ENCODE measurements at places on chromosomes 4 and X.

GRCh38 chr4:135185256-135185655, 983.7 kb upstream of the PABPC4L start:
- DNase-seq = no peak

GRCh38 chrX:70422851-70423341, at the start of gene GDPD2:
Gene GDPD2, plus strand, starts transcription at chrX:70423314. Its CDS starts 1,671 bp downstream, at chrX:70424985.
- DNase-seq = no peak

DNA sequence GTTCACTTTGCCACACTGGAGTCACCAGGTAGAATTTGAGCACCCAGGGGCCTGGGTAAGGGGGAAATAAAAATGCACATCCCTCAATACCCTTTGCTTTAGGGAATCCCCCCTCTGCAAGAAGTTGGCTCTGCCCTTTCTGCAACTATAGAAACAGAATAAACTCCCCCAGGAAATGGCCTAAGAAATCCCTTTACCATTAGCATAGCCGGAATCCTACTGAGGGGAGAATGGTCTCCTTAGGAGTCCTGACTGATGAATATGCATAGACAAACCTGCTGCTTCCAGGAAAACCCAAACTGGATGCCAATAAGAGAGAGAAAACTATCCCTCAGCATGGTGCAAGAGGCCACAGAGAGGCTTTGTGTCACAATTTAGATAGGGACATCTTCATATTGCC, 11.0 kb downstream of the EFHC2 start:
- DNase-seq = no peak

- DNase-seq = no peak
These were observed 13.3 kb upstream of the CDKL2 start for GRCh38 chr4:75643651-75644050.

DNA sequence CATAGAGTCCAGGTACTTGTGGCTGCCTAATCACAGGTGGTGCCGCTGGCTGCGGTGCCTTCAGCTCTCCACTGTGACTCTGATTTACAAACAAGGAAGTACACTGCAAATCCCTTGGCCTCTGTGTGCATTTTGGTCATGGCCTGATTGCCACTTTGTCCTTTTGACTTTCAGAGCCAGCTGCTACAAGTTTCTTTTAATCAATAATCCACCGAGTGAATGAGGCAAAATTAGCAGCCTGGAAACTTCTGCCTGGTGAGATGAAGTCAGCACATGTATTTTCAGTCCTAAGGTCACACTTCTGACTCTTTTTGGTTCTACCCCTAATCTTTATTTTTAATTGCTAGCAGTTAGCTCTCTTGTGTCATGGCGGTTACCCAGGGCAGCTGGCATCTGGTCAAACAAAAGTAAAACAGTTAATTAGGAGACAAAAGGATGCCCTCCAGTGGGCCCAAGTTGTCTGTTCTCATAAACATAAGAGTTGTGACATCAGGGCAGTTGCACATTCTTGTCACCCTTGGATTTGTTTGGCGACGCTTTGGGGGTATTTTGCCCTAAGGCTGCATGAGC, 62.3 kb upstream of the LNX1 start:
- DNase-seq = no peak

GRCh38 chr4:10620935-10621488, 63.6 kb downstream of the CLNK start:
- no peak for DNase-seq

- DNase-seq = no peak
These were observed 1.1 kb downstream of the PLXNA3 start for GRCh38 chrX:154458954-154459778.

DNA sequence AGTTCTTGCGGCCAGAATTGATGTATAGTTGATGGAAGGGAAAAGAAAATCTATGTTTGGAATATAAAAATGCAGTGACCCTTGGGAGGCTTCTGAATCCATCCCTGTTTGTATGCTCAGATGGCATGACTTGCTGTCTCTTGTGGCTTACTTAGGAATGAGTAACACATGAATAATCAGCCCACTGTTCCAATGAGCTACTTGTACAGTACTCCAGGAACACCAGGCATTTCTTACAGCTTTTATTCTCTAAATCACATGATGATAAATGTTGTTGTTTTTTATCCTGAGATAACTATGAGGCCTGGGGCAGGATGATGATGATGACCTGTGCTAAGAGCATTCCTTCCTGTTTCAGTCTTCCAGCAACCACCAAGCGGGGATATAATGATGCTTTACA, 18.9 kb downstream of the TMPRSS11E start:
- DNase-seq = no peak

GRCh38 chrX:139811942-139812629, 104.1 kb upstream of the MCF2 start:
- no peak for DNase-seq

DNA sequence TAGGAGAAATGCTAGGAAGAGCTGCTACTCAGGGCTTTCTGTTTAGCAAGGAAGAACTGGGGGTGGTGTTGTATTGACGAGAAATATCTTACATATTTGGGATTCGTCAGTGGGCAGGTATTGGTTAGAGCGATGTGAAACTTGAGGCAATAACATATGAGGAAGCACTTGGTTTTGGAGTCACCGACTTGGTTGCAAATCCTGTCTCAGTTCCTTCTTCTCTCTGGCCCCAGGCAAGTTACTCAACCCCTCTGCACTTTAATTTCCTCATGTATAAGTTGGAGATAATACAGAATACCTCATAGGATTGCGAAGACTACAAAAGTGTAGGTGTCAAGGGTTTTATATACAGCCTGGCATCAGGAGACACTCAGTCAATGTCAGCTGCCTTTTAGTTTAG, 34.1 kb downstream of the GPAT3 start:
- no peak for DNase-seq

DNA sequence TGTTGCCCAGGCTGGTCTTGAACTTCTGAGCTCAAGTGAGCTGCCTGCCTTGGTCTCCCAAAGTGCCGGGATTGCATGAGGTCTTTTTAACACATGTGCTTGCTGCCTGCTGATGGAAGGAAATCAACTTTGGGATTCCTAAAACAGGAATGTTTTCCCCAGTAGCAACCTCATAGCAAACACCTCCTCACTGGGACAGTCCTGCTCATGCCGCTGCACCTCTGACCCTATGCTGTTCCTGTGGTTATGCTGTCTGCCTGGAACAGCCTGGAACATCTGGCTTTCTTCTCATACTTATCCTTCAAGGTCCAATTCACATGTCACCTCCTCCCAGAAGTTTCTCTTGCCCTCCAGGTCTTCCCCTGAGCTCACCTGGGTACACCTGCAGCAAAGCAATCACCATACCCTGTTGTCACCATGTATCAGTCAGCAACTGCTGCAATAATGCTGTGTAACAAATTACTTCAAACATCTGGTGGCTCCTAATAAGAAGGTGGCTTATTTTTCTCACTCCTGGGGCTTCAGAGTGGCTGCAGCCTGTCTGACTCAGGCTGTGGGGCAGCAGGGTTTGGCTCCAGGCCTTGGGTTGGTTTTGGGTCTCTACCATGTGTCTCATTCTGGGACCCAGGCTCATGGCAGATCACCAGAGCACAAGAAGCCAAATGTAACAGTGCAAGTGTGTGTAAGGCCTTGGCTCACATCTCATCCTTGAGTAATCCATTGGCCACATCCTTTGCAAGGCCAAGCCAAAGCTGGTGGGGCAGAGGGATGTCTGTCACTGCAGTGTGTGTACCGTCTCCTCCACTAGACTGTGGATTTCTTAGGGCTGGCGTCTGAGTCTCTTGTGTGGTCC, 59.4 kb upstream of the SORCS2 start:
- DNase-seq = no peak

GRCh38 chr4:52144372-52144771, 93.3 kb downstream of the SPATA18 start:
- DNase-seq = no peak

DNA sequence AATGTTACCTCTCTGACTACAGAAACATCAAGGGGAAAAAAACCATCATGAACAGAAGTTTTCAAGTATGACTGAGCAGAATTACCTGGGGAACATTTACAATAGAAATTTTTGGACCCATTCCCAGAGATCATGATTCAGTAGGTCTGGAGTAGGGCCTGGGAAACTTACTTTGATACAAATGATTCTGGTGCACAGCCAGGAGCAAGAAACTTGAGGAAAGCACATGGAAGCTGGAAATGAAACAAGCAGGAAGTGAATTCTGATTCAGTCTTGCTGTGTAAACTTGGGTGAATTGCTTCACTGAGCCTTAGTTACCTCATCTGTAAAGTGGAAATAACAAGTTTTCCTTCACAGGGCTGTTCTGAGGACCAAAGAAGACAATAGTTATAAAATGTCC, 192.5 kb upstream of the TAPT1 start:
- DNase-seq = no peak

- DNase-seq = no peak
These were observed 16.8 kb upstream of the DMP1 start for GRCh38 chr4:87633243-87633642.

DNA sequence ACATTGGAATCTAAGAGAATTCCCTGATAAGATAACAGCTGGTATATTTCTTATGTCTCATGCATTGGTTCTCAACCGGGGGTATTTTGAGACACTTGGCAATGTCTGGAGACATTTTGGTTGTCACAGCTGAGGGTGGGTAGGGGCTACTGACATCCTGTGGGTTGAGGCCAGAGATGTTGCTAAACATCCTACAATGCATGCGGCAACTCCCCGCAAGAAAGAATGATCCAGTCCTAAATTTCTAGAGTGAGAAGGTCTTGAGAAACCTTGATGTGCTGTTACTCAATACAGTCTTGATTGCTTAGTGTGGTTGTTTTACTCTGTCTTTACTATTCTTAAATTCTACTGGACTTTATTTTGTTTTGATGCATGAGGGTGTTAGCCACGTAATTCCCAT, 287.2 kb downstream of the FRMPD4 start:
- no peak for DNase-seq

- DNase-seq = no peak
These were observed 215.2 kb upstream of the GK2 start for GRCh38 chr4:79623021-79623870.

- DNase-seq = no peak
These were observed 92.9 kb upstream of the EDNRA start for GRCh38 chr4:147388018-147388417.

- no peak for DNase-seq
These were observed 26.0 kb downstream of the BEND2 start for GRCh38 chrX:18194688-18195087.

DNA sequence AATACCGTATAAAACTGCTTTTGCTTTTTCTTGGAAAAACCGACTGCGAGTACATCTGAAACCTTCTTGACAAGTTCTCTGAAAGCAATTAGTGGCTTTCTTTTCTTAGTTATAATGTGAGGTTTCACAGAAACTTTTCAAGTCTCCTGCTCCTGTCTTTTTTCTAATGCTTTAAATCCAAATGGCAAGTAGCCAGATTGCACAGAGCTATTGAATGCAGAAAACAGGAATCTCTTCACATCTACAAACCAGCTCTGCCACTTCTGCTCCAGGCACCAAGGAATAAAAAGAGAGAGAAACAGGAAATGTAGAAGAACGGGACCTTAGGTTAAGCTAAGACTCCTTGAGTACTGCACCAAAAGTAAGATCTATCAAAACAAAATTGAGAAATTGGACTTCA, 267.3 kb upstream of the TET2 start:
- DNase-seq = no peak

- no peak for DNase-seq
These were observed 56.2 kb downstream of the RTL9 start for GRCh38 chrX:110414679-110415439.

DNA sequence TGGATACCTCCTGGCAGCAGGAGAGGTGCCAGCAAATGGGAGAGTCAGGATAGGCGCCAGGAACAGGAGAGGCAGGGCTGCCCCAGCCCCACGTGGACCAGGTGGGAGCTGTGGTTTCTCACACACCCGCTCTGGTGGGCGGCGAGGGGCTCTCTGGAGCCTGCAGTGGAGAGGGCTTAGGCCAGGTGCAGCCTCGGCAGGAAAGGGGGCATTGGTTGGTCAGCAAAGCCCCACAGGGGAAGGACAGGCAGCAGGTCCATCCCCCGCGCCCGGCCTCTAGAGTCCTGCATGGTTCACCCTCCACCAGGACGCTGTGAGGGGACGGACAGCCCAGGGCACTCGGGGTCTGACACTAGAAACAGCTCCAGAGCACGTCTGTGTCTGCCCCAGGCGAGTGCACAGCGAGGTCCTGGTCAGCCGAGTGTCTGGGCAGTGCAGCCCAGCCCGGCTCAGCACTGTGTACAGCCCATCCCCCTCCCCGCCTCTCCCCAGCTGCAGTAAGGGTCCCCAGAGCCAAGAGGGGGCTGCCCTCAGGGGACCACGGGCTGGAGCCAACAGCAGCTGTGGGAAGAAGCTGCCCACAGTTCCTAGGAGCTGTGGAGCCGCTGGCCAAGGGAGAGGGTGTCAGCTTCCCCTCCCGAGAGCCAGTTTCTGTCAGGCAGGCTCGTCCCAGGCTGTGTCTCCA, 8.2 kb downstream of the ATP5ME start:
- no peak for DNase-seq

DNA sequence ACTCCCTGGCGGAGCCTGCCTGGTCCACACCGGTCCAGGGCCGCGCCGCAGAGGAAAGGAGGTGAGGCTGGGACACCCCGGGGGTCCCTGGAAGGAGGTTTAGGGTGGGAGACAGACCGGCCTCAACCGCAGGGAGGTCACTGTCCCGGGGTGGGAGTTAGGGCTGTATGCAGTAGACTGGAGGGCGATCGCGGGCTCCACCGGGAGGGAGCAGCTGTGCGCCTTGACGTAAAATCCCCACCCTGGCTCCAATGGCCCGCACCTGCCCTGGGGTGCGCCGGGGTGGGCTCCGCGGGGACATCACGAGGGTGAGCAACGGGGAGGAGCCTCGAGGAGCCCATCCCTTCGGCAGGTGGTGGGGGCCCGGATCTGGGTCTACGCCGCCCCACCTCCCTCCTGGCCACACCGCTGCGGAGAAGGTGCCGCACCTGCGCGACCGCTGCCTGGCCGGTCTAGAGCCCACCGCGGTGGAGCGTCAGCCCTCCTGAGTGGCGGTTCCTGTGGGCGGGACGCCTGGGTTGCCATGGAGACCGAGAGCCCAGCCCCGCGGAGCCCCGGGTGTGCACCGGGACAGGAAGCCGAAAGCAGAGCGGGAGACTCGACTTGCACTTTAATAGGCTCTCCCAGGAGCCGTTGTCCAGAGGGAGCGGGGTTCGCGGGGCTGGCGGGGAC, 105.1 kb downstream of the ADRA2C start:
- DNase-seq = no peak

GRCh38 chr4:153110739-153111138, 93.5 kb upstream of the TRIM2 start:
- no peak for DNase-seq

DNA sequence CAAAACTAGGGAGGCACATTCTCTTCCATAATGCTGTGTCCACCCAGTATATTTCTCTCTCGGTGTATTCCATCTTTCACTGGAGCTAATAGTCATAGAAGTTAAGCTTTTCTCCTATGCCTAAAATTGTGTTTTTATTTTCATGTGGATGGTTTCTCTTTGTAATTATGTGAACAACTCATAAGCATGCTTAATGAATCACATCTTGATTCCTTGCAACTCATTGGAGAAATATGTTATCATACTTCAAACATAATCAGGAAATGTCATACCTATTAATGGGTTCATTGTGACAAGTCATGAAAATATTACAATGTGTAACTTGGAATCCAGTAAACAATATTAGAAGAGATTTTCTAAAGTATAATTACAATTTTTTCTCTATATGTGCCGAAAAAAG, 186.3 kb downstream of the SLC7A11 start:
- no peak for DNase-seq

GRCh38 chr4:134636338-134637051, 434.9 kb upstream of the PABPC4L start:
- DNase-seq = no peak

Measured in cortex of kidney (tissue), 1 donor.